Kidney epithelial cell (primary cell): ENCODE measurements at places on chromosomes 11 and 22.

- DNase-seq: no peak
Observed at GRCh38 chr11:130937051-130937450, 20.8 kb upstream of the SNX19 start.

GRCh38 chr11:42901084-42901483 lies 410.7 kb upstream of the API5 start:
- DNase-seq: no peak

DNA sequence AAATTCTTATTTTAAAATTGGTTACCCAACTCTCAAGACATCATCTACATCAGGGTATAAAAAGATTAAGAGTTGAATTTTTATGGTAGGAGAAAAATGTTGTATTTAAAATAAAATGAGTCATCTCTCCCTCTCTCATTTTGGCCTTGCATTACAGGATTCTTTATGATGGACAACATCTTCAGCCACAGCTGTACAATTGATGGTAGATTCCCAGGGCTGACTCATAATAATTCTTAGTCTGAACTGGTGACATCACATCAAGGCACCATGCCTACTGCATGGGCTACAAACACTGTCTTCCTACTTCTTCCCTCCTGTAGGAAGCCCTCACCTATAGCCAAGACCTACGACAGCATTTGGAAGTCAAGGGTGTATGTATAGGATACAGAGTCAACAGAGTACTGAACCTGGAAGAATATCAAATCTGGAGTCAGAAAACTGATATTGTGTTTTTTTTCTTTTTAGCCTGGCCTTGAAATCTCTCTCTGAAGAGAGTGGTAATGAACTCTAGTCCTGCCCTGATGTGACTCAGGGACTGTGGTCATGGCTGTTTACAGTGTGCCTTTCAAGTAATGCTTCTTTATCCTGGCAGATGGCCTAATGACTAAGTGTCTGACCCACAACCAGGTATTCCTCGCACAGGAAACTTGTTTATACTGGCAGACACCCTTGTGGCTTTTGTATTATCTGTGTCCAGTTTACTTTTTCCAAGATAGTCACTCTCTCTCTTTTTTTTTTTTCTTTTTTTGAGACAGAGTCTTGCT lies 32.5 kb downstream of the MRGPRX2 start:
- peak; percentile 83 for DNase-seq

- no peak for DNase-seq
Observed at GRCh38 chr11:17595526-17596309, 48.7 kb downstream of the OTOG start.

DNA sequence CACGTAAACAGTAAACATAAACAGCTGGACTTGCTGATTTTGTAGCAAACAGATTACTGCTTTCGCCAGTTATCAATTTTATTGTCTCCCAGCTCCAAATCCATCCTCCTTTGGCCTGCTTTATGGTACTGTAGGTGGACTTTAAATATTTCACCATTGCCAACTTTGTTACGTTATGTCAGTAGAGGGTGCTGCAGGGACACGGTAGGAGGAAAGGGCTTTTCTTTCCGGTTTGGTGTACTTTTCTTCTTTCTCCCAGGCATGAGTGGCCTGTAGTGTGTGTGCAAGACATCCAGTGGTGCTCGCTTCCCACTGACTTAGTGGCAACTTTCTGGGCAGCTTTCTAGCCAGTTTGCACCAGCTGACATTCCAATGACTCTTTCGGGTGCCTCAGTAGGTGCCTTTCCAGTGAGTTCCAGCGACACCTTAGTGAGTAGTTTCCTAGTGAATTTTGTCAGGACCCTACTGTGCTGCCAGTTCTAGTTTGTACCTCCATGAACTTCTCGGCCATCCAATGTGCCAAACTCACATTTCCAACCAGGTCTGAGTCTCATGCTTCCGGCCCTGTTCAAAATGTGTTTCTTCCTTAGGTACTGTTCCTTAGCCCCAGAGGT lies 267.6 kb upstream of the TENM4 start:
- no peak for DNase-seq

DNA sequence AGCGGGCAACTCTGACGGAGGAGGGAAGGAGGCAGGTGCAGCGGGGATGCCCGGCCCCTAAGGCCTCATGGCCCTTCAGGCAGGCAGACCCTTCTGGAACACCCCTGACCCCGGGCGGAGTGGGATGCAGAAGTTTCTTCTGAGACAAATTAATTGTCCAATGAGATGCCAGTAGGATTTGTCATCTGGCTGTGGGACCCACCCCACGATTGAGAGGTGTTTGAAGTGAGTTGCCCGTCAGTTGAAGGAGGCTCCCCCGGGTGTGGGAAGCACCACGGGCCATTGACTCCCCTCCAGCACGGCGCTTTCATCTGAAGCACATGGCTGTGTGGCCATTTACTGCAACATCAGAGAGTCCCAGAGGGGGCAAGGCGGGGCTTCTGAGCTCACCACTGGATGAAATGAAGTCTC lies 527.8 kb downstream of the BRD1 start:
- DNase-seq: no peak

GRCh38 chr11:132743601-132744000 lies 788.7 kb downstream of the OPCML start:
- no peak for DNase-seq

GRCh38 chr11:134060316-134060715 lies 8.6 kb upstream of the JAM3 start:
- no peak for DNase-seq

DNA sequence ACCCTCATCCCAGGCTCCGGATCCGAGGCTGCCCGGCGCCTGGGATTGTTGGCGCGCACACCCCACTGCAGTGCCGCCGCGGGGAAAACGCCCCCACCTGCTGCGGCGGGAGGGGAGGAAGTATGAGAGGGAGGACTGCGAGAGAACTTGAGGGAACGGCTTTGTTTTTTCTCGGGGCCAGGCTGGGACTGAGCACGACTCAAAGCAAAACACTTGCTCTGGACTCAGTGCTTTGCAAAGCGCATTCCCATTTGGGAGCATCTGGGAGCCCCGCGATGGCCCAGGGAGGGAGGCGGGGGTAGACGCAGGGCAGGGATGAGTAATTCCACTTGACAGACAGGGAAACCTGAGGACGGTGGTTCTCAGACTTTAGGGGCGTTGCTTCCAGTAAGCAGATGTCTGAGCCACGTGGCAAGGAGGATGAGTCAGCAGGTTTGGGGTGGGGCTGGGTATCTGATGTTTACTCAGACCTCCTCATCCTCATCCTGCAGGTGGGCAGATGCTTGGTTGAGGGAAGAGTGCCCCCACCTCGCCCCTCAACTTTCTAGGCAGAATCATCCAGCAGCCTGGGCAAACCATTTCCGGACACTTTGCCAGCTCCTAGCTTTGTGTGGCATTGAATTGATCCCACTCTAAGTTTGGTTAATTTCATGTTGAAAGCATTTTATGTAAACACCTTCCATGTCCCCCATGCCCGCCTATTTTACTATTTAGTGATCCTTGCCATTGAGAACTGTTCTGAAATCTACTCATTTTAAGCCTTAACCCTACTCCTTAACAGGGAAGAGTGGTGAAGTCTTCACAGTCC lies 1.5 kb downstream of the MIAT start:
- DNase-seq: peak; percentile 93

DNA sequence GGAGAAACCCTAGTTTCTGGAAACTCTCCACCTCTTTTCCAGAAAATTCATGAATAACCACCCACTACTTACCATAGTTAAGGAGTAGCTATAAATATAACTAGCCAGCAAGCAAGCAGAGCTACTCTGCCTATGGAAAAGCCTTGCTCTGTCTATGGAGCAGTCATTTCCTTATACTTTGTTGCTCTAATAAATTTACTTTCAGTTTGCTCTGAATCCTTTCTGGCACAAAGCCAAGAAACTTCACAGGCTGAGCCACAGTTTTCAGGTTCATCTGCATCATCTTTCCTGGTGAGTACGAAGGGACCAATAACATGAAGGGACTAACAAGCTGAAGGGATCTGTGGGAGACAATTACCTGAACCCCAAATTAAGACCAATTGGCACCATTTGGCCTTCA lies 4.6 kb downstream of the OR4C45 start:
- DNase-seq: no peak

- no peak for DNase-seq
Observed at GRCh38 chr22:44871782-44872181, 119.4 kb downstream of the ARHGAP8 start.

GRCh38 chr22:46546466-46547178 lies 9.2 kb upstream of the CELSR1 start:
- DNase-seq: peak; percentile 60

DNA sequence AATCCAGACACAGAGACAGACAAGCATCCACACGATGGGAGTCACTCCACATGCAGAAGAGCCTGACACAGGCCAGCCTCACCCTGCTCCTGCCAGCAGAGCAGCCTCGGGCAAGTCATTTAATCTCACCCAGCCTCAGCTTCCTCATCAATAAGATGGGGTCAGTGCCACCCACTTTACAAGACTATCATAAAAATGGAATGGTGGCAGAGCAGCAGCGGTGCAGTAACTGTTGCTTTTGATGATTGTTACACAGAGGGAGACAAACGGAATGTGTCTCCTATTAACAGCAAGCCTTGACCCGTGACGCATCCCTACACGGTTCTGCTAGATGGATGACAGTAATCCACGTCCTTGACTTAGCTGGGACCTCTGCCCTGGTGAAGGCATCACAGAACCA lies 26.0 kb upstream of the ARFGAP3 start:
- no peak for DNase-seq

GRCh38 chr11:126660321-126660720 lies 304.8 kb downstream of the ST3GAL4 start:
- no peak for DNase-seq

GRCh38 chr11:20005747-20006146 lies 154.5 kb downstream of the DBX1 start:
- no peak for DNase-seq

DNA sequence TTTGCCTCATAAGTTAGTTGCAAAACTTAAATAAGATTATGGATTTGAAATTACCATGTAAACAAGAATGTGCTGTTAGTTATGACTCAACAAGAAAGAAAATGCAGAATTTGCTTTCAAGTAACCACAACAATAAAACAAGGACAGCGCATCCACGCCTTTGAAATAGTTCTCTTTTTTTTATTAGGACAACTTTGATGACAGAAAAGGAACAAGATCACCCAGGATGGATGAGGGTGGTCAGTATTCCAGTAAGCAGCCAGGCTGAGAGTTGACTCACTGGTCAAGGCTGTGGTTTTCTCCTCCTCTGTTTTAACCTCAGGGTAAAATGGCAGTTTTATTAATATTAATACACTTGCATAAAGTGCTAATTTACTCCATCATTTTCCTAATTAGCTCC lies 544.4 kb downstream of the OPCML start:
- peak; percentile 14 for DNase-seq

DNA sequence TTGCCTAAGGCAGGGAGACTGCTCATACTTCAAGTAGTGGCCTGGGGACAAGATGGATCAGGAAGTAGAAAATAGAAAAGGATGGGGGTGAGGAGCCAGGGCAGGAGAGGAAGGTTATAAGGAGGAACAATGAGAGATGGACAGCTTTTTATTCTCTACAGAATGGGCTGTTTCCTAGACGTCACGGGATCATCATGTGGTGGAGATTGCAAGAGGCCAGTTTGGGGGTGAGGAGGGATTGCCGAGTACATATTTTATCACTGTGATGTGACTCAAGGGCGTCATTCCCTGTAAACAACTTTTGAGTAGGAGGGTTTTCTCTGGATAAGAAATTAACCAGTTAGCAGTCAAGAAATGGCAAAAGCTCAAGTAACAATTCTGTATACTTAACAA lies 406.3 kb downstream of the ETS1 start:
- no peak for DNase-seq

DNA sequence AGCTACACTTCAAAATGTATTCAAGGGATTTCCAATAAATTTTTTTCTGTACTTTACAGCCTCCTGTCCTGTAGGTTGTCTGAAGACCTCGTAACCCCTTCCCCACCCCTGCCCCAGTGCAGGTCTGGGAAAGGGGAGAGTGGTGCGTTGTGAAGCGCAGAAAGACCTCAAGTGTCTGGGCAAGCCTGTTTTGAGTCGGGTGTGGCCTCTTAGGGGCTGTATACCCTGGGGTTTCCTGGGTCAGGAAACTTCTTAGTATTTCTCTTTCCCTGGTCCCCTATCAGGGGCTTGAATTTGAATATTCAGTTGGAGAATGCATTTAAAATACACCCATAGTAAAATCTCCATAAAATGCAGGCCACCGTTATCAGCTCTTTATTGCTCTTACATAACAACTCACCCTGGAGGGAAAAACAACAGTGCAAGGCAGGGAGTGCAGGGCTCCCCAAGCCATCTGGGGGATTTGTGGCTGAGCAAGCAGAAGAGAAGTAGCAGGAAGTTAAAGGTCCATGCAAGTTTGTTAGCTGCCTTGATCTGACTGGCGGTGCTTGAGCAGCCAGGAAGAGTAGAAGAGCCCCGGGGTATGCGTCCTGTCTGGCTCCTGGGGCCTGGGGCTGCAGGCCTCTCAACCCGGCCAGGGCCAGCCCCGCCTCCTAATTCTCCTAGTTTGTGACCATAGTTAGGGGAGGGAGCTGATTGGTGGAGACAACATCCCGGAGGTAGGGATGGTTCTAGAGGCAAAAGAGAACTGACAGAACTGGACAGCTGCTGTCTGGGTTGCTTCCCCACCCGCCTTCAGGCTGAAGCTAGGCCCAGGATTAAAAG lies 25.7 kb downstream of the ARHGAP1 start:
- no peak for DNase-seq

- no peak for DNase-seq
Observed at GRCh38 chr22:24117942-24118341, 63.3 kb upstream of the SUSD2 start.

DNA sequence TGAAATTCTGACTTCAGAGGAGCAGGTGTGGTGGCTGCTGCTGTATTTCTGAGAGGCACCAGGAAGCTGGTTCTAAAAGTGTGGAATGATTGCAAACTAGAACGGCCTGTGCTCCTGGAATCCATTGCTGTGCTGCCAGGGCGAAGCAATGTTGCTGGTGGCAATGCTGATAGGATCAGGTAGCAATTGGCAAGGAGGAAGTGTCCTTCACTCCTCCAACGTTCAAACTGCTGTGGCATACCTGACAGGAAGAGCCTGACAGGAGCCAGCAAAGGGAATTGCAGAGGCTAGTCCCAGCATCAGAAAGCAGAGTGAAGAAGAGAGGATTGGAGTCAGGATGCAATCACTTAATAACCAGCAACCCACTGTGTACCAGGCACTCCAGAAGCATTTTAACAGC lies 118.2 kb downstream of the FAR1 start:
- DNase-seq: no peak

- no peak for DNase-seq
Observed at GRCh38 chr11:14819596-14819995, 72.4 kb downstream of the CYP2R1 start.

- DNase-seq: no peak
Observed at GRCh38 chr11:115330684-115331482, 173.3 kb downstream of the CADM1 start.
